Heart left ventricle (tissue), 16 donors: ENCODE measurements at places on chromosomes 13 and 19. TPM values are rescaled to one million over a fixed set of nuclear protein-coding genes. Genes with fewer than 3 reads are reported as not detected.

LILRB4 gene
- 0.69 TPM for polyA plus RNA-seq

LRRC63 gene
- polyA plus RNA-seq = not detected

SLC8A2 gene
- 0.12 TPM for polyA plus RNA-seq

ZNF536 gene
- polyA plus RNA-seq = 0.17 TPM

CCDC169 gene
- 0.65 TPM for polyA plus RNA-seq

GET3 gene
- 133 TPM for polyA plus RNA-seq

VMAC gene
- 1.3 TPM for polyA plus RNA-seq

RFPL4AL1 gene
- not detected for polyA plus RNA-seq

LYPD5 gene
- 1.9 TPM for polyA plus RNA-seq

CGB2 gene
- not detected for polyA plus RNA-seq

SHISA2 gene
- 0.11 TPM for polyA plus RNA-seq

KLF1 gene
- polyA plus RNA-seq = not detected

CDX2 gene
- polyA plus RNA-seq = not detected

P2RY11 gene
- 3.6 TPM for polyA plus RNA-seq

SRRM5 gene
- polyA plus RNA-seq = 0.15 TPM

TMC4 gene
- 3.6 TPM for polyA plus RNA-seq

PSG2 gene
- not detected for polyA plus RNA-seq

TUBA3C gene
- polyA plus RNA-seq = not detected

CEACAM3 gene
- 0.07 TPM for polyA plus RNA-seq

CLEC17A gene
- polyA plus RNA-seq = not detected

TECR gene
- polyA plus RNA-seq = 71.4 TPM

IQCN gene
- 2.8 TPM for polyA plus RNA-seq

FAM98C gene
- polyA plus RNA-seq = 9.6 TPM

KCNC3 gene
- polyA plus RNA-seq = 1.7 TPM

MISP gene
- not detected for polyA plus RNA-seq

FCGBP gene
- polyA plus RNA-seq = 0.76 TPM

TNFSF9 gene
- polyA plus RNA-seq = 0.08 TPM

ZNF723 gene
- polyA plus RNA-seq = not detected

ZNF331 gene
- 8.0 TPM for polyA plus RNA-seq

ACP5 gene
- polyA plus RNA-seq = 1.6 TPM

PAK4 gene
- polyA plus RNA-seq = 25.8 TPM

SIGLEC5 gene
- not detected for polyA plus RNA-seq

OR4F17 gene
- polyA plus RNA-seq = not detected

CIC gene
- 27.1 TPM for polyA plus RNA-seq
